ENCODE measurements at places on chromosomes 5 and 9.

DNA sequence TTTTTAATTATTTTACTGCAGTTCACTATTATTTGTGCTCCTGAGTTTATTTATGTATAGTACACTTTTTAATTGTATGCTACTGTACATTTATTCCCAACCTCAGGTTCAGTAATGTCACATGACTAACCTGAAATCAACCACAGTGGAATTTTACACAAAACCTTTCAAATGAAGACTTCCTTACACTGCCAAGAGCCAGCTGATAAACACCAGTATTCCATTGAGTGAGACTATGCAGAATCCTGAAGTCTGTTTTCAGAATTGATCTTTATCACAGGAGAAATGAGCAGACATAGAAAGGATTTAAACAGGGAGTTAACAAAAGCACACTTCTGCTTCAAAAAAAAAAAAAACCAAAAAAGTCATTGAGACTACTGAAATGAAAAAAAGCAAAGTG, 219.5 kb downstream of the PRR16 start:
- no peak for DNase-seq

DNA sequence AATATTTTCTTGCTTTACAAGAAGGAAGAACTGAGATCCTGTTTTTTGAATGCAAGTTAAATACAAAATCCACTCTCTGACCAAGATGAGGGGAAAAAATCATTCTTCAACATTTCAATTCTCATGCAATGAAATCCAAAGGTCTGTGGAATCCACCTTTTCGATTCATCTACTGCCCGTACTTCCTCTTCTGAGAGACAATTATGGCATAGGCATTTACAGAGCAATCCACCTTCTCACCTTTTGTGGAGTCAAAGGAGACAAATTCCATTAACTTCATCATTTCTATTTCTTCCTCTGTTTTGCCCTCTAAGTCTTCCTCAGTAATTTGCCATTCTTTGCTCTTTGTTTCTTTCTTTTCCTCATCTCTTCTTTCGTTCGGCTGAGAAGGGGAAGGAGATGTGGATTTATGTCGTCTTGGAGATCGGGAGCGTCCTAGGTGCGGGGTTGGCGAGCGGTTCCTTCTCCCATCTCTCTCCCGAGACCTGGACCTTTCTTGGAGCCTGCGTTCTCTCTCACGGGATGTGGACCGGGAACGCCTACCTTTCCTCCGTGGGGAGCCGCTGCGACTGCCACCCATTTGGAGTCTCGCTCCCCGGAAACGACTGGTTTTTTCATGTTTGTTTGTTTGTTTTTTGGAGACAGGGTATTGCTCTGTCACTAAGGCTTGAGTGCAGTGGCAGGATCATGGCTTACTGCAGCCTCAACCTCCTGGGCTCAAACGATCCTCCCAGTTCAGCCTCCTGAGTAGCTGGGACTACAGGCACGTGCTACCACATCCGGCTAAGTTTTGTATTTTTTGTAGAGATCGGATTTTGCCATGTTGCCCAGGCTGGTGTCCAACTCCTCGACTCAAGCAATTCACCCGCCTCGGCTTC, 24.3 kb upstream of the AFF4 start:
- DNase-seq = no peak

DNA sequence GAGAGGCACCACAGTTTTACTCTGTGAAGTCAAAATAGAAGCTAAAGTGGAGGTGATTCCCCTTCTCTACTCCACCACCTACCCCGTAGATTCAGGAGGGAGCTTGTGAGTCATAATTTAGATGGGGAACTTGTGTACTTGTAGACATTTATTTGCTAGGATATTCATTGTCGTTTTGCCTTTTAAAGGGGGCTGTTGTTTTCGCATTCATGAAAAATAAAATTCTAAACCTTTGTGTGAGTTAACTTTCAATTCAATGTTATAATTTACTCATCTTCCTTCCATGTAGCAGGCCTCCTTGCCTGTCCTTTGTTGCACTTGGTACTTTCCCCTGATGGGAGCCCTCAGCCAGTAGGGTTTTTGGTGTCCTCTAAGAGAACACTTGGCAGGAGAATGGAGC, 22.0 kb downstream of the SECISBP2 start:
- no peak for DNase-seq

- DNase-seq = no peak
Measured at GRCh38 chr5:151014680-151015343, 5.6 kb upstream of the GPX3 start.

DNA sequence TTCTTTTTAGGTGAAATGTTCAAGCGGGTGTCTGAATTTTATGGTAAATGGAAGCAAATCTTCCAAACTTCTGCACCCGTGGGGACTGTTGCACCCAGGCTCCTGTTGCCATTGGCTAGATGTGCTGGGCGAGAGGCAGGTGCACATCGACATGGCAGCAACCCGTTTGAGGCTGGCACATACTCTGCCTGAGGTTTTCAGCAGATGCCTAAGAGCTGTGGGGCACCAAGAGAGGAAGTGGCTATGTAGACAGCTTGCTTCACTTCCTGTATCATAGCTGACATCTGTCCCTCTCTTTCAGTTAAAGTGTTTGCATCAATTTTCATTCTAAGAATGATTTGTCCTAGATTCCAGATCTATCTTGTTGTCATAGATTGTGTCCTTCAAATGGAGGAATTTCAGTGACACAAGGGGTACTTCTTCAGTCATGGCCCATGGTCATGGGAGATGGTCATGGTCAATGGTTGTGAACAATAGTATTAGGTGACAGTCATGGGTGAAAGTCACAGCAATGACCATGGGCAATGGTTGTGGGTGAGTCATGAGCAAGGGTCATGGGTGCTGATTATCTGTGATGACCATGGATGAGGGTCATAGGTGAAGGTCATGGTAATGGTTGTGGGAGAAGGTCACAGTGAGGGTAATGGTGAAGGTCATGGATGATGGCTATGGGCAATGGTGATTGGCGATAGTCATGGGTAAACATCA, 115.1 kb upstream of the IRX4 start:
- no peak for DNase-seq

DNA sequence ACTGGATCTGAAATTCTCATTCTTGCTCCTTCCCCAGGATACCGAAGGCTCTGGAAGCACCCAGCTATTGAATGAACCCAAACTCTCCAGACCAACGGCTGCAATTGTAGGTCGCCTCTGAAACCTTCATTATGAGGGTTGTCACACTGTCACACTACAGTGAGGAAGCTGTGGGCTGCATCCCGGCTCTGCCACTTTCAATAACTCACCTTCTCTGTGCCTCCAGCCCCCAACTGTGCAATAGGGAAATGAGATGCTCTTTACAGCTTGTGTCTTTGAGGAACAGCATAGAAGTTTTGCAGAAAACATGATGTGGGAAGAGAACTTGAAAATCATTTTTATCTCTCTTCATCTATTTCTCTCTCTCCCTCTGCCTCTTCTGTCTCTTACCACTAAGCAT, 69.6 kb upstream of the TGFBR1 start:
- no peak for DNase-seq

GRCh38 chr5:40616781-40617180, 62.9 kb upstream of the PTGER4 start:
- no peak for DNase-seq

DNA sequence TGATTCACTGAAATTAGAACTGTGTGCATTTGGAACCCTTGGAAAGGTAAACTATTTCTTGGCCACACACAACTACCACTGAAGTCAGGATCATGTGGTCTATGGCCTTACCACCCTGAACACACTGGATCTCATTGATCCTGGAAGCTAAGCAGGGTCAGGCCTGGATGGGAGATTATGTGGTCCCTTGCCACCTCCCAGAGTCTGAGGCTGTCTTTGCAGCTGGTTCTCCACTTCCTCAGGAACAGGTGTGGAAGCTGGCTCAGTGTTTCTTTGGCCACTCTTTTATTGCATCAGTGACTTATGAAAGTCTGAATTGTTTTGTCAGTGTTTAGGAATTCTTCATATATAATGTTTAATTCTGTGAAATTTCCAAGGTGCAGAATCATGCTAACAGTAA, 89.2 kb downstream of the TEK start:
- DNase-seq = no peak

DNA sequence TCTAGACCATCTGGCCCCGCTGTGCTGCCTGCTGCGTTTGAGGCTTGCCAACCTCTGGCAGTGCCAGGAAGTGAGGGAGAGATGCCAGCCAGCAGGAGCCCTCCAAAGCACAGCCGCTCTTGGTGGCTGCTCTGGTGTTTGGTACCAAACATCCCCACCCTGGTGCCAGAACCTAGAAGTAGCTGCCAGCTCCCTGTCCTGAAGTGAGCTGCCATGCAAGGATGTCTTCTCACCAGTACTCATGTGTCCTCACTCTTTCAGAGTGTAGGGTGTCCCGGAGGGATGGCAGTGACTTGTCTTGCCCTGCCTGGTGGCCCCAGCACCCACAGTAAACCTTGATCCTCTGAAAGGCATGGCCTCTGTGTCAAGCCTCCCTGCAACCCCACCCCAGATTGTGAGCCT, 43.4 kb downstream of the AMBP start:
- DNase-seq = no peak

- DNase-seq = no peak
Measured at GRCh38 chr5:10479154-10479721, 37.6 kb downstream of the ROPN1L start.

DNA sequence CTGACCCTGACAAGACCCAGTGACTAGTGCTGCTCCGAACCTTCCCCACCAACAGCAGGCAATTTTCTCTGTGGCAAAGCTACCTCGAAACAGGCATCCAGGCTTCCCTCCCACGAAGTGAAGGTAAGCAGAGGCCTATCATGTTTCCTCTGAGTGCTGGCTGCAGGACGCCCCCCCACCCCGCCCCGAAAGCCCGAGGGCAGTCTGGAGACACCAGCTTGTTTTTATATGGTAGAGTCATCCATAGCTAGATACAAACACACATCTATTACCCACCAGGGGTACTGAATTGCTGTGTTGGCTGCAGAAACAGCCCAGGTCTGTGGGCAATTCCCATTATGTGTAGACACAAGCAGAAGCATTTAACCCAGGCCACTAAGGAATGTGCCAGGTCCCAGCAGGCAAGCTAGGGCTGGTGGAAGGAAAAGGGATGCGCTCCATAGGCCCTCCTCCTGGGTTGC, 40.4 kb downstream of the LIX1 start:
- DNase-seq = no peak

- no peak for DNase-seq
Measured at GRCh38 chr9:77183581-77183980, 6.2 kb downstream of the VPS13A start.

- no peak for DNase-seq
Measured at GRCh38 chr5:157599565-157599964, 24.0 kb upstream of the ADAM19 start.

GRCh38 chr5:103224118-103224893, 34.3 kb upstream of the MACIR start:
- peak; percentile 34 for DNase-seq

GRCh38 chr5:134846641-134846960, 833 bp downstream of the C5orf24 start:
- peak; percentile 4 for DNase-seq

DNA sequence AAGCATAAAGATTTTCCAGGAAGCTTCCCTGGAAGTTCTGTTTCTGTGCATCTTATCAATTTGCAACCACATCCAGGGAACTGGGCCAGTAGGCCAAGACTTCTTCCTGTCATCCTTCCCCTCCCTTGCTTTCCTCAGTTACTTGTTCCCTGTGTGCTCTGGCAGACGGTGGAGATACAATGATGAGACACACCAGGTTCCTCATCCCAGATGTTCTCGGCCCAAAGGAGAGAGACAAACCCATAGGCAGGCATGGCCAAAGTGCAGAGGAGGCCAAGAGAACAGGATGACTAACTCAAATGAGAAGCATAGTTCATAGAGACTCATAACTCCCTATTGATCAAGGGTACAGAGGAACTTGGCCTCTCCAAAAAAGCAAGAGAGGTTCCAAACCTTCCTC, 652.6 kb downstream of the CCDC171 start:
- no peak for DNase-seq

GRCh38 chr5:5327126-5327525, 95.4 kb upstream of the ICE1 start:
- DNase-seq = no peak

GRCh38 chr5:92991581-92992067, 589.4 kb downstream of the NR2F1-AS1 start:
- no peak for DNase-seq

DNA sequence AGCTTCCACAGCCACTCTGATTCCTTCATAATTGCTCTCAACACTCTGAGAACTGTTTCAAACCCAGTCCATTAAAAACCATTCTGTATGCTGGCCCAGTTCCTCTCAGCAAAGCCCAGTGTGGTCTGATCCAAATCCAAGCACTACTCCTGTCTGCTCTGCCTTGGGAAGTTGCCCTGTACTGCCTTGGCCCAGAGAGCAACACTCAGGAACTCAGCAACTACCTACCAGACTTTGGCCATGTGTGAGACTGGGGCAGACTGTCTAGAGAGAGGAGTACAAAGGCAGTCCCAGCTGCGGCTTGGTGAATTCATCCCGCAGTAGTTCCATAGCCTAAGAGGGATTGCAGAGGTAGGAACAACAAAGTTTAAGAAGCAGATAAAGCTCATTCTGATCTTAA, 214.4 kb downstream of the MCTP1 start:
- DNase-seq = no peak

DNA sequence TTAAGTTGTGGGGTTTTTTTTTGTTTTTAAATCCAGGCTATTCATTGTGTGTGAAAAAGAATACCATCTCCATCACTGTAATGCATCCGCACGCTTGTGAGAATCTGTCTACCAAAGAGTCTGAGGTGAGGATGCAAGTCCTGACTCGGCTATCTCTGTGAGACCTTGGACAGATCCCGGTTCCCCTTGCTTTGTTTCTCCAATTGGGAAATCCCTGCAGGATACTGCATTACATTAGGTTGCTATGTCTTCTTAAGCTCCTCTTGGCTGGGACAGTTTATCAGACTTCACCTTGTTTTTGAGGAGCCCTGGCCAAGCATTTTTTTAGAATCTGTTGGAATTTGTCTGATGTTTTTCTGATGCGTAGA, 46.8 kb downstream of the GALNT10 start:
- DNase-seq = no peak

GRCh38 chr5:142132916-142133315, 24.3 kb downstream of the NDFIP1 start:
- DNase-seq = no peak

DNA sequence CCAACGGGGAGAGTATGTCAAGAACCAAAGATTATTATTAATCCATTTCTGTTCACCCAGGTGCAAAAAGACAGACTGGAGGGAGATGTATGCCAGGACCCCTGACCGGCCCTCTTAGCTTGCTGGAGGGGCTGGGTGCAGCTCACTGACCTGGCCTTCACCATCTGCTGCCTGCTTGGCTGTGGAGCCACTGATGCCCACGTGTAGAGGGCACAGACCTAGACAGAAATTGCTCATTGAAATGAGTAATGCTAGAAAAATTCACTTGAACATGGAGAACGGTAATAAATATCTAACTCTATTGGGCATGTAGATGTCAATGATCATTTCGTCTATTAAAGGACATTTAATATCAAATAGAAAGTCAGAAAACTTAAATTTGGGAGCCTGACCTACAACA, 58.8 kb upstream of the ERCC6L2 start:
- DNase-seq = no peak

DNA sequence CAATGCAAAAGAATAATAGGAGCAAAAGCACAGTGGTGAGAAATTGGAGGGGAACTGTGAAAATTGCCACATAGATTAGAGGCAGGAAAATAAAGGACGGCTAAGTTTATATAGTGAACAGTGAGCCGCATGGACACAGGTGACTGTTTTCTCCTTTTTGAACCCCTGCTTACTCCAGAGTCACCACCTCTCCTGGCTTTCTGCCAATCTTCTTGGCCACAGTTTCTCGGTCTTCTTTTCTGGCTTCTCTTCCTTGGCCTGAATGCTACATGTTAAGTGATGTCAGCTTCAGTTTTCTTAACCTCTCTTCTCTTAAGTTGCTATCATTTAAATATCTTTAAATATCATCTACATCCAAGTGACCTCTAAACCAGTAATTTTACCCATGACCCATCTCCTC, 47.3 kb upstream of the CDKN2B start:
- DNase-seq = no peak

All from activated CD4-positive, alpha-beta T cell treated with anti-CD3 and anti-CD28 coated beads for 4 hours (primary cell).